ENCODE measurements at places on chromosomes 7 and 10.

DNA sequence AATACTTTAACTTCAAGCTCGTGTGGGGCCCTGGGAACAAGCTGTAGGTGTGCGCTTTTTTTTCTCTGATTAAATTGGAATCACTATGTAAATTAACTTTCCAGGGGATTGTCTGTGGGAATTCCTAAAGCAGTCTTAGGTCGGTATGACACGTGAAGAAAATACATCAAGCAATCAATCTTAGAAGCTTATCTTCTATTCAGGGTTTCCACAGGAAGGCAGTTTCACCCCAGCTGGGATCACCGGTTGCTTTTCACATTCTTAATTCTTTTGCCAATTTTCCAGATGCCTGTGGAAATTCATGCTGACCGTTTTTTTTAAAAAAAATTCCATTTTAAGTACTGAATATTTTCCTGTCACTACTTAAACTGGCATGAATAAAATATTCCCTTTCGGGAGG, 41.9 kb downstream of the CAMK1D start:
- no peak for DNase-seq

DNA sequence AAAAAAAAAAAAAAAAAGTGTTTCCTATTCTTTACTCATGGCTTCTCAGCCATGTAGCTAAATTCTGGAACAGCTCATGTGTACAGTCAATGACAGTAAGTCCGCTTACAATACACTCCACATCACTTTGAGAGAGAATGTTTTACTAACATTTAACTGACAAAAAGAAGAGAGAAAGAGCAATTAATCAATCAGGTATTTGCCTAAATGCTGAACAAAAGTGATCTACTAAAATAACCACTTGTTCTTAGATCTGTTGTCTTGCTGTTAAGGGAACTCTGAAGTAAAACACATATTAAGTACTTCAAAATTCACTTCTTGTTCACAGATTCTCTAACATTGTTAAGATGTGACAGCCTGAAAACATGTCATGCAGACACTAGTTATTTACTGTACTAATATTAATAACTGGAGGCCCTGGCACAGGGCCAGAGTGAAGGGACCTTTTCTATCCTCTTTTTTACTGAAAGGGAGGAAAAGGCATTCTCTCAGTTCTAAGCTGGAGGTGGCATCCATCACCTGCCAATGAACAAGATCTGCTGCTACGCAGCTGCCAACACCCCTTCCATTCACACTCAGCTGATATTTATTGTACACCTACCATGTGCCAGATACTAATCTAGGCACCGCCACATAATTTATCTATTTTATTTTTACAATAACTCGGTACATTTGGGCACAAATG, 72.6 kb downstream of the AHR start:
- DNase-seq = no peak

GRCh38 chr7:81195033-81195432, 276.2 kb upstream of the SEMA3C start:
- DNase-seq = no peak

DNA sequence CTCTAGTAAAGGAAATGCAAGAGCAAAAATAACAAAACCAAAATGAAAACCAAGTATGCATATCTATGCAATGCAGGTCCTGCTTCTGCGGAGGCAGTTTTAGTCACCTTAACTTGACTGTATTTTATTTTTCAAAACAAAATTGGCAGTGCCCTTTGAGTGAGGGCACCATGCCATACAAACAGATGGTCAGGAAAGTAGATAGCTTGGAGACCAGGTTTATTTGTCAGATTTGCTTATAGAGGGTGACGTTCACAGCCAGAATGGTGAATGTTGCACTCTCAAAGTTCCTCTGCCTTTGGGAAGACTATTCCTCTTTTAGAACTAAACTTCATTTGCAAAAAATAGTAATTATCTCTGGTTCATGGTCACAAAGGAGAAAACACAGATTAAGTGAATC, 801.9 kb downstream of the ANKRD7 start:
- DNase-seq = no peak

- no peak for DNase-seq
Observed at GRCh38 chr10:100816671-100817070, 71.3 kb downstream of the PAX2 start.

DNA sequence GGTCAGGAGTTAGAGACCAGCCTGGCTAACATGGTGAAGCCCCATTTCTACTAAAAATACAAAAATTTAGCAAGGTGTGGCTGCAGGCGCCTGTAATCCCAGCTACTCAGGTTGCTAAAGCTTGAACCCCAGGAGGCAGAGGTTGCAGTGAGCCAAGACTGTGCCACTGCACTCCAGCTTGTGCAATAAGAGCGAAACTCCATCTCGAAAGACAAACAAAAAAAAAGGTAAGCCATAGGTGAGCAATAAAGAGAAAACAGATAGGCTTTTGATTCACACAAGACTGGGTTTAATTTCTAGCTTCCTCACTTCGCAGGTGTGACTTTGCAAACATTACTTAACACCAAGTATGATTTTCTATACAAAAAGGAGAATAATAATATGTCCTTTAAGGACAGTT, 72.3 kb upstream of the ACBD5 start:
- no peak for DNase-seq
